ENCODE measurements at places on chromosomes 2 and 18.

- DNase-seq = no peak
These were observed 34.0 kb downstream of the IL1R2 start for GRCh38 chr2:102025583-102026267.

DNA sequence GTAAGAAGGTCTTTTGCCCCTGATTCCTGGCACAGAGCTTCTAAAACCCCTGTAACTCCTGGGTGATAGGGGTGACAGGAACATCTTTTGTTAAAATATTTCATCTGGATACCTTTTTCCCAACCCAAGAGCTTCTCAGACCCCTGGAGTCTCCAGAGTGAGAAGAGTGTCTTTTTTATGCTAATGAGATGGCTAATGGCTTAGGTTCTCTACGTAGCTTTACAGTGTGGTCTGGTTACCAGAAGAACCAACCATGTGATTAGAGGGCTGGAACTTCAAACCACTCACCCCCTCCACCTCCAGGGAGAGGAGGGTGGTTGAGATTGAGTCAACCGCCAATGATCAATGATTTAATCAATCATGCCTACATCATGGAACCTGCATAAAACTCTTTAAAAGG, 16.2 kb upstream of the DCC start:
- no peak for DNase-seq

DNA sequence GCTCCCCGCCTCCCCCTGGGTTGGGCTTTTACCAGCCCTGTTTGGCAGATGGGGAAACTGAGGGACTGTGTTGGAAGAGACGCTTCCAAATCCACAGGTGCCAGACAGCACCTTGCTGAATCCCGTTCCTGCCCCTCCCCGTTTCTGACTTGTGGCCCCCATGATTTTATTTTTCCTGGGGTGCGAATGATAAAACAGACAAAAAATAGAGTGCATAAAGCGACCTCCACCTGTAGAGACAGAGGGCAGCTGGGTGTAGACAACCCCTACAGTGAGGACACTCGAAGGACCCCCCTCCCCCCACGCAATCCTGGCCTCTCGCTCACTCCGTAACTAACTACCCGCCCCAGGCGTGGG, 2.2 kb upstream of the CTDSP1 start:
- no peak for DNase-seq

GRCh38 chr2:9467687-9468086, 6.7 kb upstream of the IAH1 start:
- no peak for DNase-seq

DNA sequence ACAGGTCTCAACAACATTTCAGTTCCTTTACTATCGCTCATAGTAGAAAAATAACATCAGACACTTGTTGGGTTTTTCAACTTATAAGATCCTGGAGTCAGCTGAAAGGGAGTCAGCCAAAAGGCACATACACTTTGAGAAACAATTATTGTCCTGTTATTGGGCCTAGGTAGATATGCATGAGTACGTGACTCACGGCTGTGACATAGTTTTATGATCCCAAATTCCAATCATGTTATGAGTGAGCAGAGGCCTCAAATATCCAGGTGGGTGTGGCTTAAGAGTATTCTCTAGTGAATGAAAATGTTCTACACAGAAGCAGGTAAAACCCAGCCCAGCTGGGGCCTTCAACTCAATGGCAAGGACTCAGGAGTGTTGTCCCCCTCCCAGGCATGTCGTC, 27.2 kb downstream of the SERPINB8 start:
- DNase-seq = peak; percentile 56

DNA sequence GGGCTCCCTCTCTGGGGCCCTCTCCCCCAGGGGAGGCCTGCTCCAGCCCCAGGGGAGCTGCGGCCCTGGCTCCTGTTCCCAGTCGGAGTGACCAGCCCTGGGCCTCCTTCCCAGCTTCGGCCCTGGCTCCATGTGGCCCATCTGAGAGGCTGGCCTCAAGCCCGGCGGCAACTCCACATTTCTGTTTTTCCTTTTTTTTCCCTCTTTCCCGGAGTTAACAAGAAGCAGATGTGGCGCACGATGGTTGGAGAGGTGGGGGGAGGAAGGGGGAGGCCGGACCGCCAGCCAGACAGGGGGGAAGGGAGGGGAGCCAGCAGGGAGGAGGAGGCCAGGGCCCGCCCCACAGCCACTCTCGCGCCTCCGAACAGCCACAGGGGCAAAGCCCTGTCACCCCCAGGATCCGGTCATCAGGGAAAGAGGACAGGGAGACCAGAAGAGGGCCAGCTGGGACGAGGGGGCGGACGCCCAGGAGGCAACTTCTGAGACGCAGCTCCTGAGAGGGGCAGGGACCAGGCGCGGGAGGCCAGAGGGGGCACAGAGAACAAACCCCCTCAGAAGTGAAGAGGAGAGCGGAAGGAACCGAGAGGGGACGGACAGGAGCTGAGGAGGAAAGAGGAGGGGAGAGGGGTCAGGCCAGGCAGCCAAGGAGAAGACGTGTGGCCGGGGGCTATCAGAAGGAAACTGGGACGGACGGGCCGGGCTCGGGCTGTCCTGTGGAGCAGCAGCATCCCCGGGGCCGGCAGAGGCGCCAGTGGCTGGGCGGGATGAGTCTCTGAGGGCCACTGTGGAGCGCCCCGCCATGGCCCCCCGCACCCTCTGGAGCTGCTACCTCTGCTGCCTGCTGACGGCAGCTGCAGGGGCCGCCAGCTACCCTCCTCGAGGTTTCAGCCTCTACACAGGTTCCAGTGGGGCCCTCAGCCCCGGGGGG, at the start of gene EMILIN1:
Gene EMILIN1, plus strand, starts transcription at position 349 of the 928 bp plus-strand sequence. Its CDS starts 451 bp downstream, at position 800.
- no peak for DNase-seq

DNA sequence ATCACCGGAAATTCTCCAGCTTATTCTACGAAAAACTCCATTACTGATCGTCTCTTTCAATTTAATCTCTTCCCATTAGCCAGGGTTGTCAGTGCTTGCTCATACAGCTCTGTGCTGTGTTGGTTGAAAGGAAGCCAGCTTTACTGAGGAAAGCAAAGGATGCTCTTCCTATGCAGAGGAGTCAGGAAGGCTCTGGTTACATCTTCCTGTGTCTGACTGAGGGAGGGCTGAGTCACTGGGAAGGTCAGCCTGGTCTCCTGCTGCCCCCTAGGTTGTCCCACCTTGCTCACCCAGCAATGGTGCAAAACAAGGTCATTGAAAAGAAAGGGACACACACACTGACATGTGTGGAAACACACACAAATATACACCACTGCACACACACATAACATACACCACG, 975.6 kb downstream of the DCDC2C start:
- no peak for DNase-seq

DNA sequence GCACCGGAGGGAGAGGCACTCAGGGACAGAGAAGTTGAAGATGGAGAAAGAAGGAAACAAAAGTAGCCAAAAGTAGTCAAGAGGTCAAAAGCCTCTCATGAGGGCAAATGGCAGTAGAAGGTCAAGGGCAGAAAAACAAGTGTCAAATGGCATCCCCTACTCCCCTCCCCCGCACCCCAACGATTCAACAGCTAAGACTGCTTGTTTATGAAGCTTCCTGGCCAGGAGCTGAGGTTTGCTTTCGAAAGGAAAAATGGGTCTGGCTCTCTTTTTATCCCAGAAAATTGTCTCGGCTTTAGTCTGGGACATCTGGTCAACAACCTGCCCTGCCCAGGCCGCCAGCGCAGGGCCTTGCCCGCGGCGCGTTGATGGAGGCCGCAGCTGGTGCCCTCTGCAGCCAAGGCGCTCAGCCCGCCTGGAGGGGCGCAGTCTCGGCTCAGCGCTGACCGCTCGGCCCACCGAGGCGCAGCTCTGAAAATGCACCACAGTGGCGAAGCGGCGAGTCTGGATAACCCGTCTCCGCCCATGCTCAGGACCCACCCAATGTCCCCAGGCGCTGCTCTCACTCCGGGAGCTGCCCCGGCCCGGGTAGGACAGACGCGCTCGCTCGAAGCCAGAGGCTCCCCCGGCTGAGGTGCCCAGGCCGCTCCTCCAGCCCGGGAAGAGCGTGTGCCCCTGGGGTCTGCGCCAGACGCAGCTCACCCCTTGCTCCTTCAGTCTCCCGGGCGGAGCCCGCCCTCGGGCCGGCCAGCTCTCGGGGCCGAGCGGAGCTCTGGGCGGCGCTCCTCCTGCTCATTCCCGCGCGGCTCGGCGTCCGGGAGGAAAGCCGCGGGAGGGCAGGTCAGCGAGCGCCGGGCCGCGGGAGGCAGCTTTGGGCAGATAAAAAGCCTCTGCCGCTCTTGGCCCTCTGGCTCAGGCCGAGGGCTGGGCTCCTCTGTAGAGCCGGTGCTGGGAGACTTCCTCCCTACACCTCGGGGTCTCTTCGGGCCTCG, 1.8 kb upstream of the TBR1 start:
- DNase-seq = peak; percentile 33

- DNase-seq = no peak
These were observed 30.4 kb upstream of the KLHL29 start for GRCh38 chr2:23354554-23354953.

GRCh38 chr2:231290321-231291015, 92.0 kb downstream of the ARMC9 start:
- DNase-seq = no peak

DNA sequence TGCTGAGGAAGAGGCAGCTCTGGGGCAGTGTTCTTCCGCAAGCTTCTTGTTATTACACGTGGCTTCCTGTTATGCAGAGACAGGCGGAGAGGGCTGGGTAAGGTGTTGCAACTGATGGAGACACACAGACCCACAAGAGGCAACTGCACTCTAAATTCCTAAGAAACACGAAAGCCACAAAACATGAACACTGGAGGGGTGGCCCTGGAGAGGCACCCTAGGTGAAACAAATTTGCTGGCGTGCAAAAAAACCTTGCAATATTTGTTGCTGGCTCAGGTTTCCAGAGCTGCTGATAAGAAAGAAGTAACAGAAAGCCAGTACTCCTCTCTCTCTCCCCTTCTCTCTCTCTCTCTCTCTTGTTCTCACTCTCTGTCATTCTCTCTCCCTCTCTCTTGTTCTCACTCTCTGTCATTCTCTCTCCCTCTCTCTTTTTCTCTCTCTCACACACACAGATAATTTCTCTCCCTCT, 31.8 kb downstream of the ARHGAP25 start:
- DNase-seq = peak; percentile 86

- DNase-seq = no peak
These were observed 208.6 kb downstream of the HRH4 start for GRCh38 chr18:24669015-24669414.

GRCh38 chr18:45109271-45109670, 428.6 kb downstream of the SETBP1 start:
- DNase-seq = no peak

DNA sequence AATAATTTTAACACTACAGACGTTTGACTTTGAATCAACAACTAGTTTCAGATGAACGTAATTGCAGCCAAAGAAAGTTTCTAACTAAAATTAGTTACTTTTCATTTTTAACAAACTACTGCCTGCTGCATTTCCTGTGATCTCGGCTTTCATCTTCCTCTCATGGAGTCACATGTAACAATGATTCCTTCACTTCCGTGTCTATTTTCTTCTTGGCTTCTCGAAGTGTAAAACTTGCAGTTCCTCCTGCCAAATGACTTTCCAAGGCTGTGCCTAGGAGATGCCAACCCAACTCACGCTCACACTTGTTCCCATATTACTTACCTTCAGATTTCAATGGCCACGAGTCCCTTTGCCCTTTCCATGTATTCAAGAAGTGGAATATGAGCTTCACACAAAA, 1406.3 kb upstream of the CELF4 start:
- no peak for DNase-seq

DNA sequence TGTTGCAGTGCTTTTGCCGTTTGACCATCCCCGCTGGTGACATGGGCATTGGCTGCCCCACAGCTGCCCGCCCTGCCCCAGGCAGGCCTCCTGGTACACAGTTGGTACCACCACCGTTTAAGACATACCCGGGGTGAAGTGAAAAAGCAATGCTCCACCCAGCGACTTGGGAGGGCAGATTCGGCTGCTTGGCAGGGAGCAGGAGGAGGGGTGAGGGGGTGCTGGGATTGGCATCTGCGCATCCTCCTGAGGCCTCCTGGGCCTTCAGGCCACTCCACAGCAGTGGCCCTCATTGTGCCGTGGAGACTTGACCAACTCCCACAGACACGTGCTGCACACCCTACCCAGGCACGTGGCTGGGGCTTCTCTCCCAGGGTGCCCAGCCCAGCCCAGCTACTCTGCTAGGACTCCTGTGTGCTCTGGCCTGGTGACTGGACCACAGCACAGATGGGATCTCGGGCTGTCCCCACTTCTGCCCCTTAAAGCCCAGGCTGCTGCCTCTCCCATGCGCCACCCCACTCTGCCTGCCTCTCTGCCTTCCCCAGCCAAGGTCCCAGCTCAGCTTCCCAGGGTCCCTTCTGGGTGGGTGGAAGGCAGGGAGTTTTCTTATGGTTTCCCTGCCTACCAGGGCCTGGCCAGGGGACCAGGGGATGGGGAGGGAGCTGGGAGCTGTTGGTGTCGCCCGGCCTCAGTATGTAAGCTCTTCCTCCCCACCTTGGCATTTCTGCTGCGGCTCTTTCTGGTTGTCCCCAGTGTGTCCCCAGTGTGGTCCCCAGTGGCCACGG, 157.0 kb upstream of the HS6ST1 start:
- no peak for DNase-seq

- no peak for DNase-seq
These were observed 275.9 kb downstream of the DCC start for GRCh38 chr18:52615943-52616342.

- no peak for DNase-seq
These were observed 68.1 kb upstream of the TCF7L1 start for GRCh38 chr2:85064927-85065577.

- DNase-seq = no peak
These were observed 16.3 kb upstream of the RAB10 start for GRCh38 chr2:26017464-26018183.

DNA sequence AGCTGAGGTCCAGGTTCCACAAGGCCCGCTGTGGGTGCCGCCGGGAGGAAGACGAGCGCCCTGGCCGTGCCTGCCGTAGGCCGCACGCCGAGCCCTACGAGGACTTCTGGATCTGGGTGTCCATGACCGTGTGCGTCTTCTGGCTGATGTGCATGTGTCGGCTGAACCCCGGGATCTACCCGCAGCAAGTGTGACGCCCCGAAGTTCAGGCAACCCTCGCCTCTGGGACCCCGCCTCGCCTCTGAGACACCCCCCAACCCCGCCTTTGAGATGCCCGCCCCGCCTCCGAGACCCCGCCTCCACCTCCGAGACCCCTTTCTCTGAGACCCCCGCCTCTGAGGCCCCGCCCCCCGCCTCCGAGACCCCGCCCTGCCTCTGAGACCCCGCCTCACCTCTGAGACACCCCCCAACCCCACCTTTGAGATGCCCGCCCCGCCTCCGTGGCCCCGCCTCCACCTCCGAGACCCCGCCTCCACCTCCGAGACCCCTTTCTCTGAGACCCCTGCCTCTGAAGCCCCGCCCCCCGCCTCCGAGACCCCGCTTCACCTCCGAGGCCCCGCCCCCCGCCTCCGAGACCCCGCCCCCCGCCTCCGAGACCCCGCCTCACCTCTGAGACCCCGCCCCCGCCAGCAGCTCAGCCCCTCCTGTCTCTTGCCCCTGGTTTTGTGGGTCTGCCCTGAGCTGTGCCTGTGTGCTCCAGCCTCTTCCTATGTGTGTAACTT, 3.7 kb downstream of the RTP5 start:
- DNase-seq = no peak

- no peak for DNase-seq
These were observed 26.5 kb upstream of the PXDN start for GRCh38 chr2:1770566-1771380.

- DNase-seq = no peak
These were observed 64.5 kb upstream of the RPE start for GRCh38 chr2:209937893-209938292.

Data from epithelial cell of esophagus (primary cell).